Neural progenitor cell (in vitro differentiated cells): ENCODE measurements at places on chromosomes 13 and 19.

DNA sequence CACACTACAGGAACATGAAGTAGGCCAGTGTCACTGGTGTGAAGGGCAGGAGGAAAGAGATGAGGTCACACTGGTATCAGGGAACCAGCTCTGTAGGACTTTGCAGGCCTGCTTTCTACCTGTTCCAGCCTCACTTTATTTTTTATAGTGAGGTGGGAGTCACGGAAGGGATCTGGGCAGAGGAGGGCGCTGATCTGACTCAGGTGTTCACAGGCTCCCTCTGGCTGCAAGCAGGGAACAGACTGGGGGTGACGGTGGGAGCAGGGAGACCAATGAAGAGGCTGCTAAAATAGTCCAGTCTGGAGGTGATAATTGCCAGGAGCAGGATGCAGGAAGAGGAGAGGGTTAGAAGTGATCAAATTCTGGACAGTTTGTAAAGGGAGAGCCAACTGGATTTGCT lies 2.8 kb downstream of the THAP8 start:
- DNase-seq: peak; percentile 67

GRCh38 chr13:79998381-79998880 lies 342.5 kb downstream of the SPRY2 start:
- no peak for DNase-seq

DNA sequence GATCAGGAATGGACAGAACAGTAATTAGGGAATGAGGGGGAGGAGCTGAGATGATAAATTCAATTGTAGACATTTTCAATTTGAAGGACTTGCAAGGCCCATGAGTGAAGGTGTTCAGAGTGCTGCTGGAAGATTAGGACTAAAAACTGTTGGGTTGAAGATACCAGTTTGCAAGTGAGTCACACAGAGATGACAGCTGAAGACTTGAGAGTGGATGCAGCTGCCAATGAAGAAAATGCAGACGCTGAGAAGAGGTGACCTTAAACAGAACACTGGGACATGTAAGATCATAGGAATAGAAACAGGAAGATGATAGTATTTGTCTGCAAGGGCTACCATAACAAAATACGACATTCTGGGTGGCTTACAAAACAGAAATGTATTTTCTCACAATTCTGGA lies 1716.5 kb upstream of the SLC10A2 start:
- no peak for DNase-seq

GRCh38 chr13:111099290-111099689 lies 15.8 kb upstream of the ARHGEF7 start:
- no peak for DNase-seq

DNA sequence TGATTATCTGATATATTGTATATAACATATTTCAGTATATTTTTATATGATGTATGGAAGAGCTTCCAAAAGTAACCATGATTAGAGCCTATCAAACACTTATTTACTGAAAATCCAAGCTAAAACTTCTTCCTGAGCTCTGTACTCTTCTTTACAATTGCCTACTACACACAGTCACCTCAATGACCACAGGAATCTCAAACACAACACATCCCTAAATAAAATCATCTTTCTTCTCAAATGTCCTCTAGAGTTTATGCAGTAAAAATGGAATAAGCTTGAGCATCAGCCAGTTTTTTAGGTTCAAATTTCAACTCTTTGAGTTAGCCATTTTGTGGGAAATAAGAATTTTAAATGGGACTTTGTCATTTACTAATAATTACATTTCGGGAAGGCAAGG lies 102.6 kb upstream of the FNDC3A start:
- no peak for DNase-seq

- no peak for DNase-seq
Measured at GRCh38 chr13:106898231-106898630, 330.3 kb upstream of the ARGLU1 start.

DNA sequence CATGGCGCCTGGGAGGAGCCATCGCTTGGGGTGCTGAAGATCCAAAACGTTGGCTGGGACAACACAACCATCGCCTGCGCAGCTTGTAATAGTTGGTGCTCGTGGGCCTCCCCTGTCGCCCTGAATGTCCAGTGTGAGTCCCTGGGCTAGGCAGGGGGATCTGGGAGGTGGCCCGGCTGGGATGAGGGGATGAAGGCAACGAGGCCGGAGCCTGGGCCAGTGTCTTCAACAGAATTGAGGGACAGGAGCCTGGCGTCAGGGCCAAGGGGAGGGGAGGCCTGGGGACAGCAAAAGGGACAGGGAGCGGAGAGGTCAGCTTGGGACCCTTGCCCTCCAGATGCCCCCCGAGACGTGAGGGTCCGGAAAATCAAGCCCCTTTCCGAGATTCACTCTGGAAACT lies 6.7 kb upstream of the FFAR1 start:
- no peak for DNase-seq

DNA sequence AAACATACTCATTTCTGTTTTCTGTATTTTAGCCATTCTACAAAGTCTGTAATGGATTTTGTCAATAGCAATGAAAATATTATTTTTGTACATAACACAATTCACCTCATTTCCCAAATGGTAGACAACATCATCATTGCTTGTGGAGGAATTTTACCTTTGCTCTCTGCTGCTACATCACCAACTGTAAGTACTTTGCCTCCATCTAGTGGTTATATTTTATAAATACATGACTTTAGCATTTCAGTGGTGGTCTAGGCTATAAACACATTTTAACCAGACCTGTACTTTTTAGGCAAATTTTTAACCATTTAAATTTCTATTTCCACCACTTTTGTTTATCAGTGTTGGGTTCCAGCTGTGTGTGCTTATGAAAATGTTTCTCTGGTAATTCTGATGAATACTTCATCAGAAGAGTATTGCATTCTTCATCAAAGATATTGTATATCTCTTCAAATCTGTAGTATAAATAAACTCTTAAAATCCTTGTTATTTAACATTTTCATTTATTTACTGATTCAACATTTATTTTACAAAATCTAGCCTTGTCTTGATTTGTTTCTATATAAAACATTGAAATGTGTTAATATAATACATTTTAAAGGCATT lies 222.4 kb downstream of the NBEA start:
- peak; percentile 46 for DNase-seq

DNA sequence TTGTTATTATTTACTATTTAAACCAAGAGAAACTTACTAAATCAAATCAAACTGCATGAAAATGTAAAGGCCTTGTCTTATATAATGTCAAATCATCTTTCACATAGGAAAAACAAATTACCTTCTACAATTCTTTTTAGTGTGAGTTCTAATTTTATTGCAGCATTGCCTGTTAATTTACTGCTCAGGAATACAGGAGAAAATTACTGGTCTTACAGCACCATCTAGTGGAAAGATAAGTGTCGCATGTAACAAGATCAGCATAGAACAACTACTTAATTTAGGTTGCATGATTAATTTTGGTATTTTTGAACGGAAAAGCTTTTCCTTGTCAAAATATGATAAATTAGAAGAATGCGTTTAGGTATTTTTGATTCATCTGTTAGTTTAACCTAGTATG lies 502.7 kb downstream of the UQCRFS1 start:
- peak; percentile 73 for DNase-seq

DNA sequence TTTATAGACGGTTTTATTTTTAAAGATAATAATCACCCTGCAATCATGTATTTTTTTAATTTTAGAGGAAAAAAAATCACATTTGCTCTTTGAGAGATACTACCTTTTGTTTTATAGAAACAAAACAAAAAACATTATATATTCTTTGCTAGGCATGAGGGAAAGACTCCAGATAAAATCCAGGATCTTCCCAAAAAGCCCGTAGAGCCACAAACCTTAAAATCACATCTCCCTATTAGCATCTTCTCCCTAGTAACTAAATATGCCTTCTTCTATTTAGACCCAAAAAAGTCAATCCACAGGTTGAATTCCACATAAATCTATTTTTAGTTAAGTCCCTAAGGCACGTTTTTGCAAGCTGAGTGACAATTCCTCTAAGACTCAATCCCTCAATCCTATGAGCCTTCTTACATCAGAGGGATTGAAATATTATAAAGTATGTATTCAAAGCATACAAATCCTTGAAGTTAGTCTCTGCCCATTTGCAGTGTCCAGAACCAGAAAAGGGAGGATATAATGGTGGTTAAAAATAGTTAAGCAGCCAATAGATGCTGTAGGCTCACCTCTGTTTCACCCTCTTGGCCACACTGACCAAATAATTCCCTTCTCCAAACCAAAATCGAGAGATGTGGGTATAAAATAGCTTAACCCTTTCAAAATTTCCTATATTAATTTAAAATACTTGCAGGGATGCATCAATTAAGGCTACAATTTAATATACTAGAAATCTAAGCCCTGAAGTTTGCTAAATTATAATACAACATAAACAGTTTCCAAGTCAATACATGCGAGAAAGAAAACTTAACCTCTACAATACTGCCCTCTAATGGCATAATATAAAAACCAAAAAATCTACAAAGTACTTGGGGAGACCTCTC lies 64.0 kb downstream of the SERP2 start:
- DNase-seq: peak; percentile 47
